ENCODE measurements at places on chromosomes 6 and 20.
A peak's percentile ranks its signal among the peaks of the same experiment; 100 is the strongest.

GRCh38 chr6:118187568-118188164 lies 280.6 kb downstream of the SLC35F1 start:
- DNase-seq = no peak

DNA sequence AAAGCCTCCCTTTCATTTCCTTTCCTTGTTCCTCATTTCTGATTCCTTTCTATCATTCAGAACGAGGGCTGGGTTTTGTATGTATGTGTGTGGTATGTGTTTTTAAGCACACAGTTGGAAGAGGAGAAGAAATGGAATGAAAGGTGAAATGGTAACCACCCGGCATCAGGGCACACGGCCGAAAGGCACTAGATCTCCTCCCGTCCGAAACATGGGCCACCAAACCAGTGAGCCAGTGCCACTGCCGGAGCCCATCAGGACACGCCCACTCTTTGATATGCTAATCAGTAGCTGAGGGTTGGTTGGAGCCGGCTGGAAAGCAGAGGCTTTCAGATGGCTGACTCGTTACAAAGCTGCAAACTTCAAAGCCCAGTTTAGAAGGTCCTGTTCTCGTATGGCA lies 228.6 kb upstream of the JARID2 start:
- DNase-seq = no peak

DNA sequence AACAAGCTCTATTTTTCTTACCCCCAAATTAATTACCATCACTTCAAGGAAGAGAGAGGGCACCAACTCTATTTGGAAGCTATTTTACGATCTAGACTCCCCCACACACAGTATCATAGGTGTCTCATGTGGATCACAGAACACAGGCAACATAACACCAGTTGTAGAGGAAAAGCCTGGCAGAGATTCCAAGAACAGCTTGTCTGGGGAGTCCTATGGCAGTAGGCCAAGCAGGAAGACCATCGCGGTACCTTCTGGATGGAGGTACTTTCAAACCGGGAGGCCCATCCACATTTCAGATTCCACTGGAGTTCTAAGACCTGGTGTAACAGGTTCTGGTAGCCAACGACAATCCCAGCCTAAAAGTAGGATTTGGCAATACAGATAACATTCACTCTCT lies 37.6 kb upstream of the SPDEF start:
- no peak for DNase-seq

DNA sequence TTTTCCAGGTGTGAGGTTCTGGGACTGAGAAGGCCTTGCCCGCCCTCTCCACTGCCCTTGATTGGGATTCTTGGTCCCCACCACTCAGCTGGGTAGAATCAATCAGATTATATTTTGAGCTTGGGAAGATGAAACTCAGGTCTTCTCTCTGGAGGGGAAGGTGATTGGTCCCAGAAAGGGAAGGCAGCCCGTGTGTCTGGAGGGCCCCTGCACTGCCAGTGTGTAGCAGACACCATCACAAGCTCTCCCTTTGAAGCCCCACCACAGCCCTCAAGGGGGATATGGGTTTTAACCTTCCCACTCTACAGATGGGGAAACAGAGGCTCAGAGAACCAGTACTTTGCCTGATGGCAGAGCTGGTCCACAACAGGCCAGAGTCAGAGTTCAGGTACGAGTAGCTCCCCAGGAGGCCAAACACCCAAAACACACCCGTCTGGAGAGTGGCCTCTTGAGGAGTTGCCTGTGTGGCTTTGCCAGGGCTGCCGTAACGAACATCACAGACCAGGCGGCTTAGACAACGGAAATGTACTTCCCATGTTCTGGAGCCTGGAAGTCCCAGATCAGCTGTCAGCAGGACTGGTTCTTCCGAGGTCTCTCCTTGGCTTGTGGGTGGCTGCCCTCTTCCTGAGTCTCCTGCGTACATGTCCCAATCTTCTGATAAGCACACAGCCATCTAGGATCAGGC lies 205.6 kb downstream of the SYNDIG1 start:
- DNase-seq = no peak

DNA sequence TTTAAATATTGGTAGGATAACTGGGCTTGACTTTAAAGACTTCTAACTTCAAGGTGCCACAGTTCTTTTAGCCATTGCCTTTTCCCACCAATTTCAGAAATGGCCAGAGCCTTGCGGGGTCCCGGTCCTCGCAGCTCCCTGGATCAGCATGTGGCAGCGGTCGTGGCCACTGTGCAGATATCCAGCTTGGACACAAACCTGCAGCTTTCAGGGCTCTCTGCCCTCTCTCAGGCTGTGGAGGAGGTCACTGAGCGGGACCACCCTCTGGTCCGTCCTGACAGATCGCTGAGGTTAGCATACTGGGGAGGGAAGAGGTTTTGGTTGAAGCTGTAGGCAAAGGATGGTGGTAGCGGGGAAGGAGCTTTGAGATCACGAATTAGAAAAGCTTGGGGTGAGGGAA lies 6.4 kb downstream of the CUL9 start:
- no peak for DNase-seq

- DNase-seq = no peak
Observed at GRCh38 chr6:2249126-2249525, 3.7 kb upstream of the GMDS start.

GRCh38 chr6:2839982-2840748 lies 1.5 kb downstream of the SERPINB1 start:
- DNase-seq = no peak

- DNase-seq = no peak
Observed at GRCh38 chr6:106397431-106397830, 36.9 kb downstream of the CRYBG1 start.

DNA sequence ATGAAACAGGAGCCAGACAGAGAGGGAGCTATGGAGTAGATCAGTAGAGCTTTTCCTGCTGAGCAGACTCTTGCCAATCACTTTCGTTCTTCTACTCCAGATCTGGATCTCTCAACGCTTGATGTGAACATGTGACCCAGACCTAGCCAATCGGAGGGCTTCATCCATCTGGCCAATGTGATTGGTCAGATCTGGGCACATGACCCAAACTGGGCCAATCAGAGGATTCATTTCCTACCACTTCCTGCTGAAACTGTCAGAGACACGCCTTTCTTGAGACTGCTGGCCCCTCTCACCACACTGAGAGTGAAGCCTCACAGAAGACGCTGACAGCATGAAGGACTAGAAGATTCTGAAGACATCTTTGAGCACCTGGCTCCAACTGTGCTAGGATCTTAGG lies 44.2 kb upstream of the ZMYND8 start:
- DNase-seq = no peak

DNA sequence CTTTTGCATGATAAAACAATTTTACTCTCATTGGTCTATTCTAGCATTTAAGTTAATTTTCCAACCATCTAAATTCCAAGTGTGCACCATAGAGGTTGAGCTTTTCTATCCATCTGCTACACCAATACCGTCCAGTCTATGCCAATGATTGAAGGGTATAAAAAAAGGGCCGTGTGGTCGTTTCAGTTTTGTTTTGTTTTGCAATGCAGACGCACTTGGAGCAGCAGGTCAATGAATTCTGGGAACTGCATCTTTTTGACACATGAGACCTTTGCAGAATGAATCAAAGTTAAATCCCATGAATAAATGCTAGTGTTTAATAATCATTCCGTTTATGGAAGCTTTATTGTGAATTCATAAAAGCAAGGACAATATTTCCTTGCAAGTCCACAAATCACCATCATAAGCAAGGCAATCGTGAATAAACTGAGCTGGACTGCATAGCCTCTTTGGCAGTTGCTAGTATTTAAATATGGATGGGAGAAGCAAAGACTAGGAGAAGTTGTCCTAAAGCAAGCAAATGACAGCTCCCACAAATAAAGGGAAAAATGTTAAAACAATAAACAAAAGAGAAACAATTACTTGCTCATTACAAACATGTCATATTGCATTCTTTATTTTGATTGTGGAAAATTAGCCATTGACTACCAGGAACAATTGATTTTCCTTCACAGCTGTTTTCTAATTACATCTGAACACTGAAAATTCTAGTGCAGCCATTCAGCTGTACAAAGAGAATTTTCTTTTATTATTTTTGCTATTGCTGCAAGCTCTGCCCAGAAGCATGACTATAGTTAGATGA lies 649.7 kb upstream of the GJE1 start:
- no peak for DNase-seq

DNA sequence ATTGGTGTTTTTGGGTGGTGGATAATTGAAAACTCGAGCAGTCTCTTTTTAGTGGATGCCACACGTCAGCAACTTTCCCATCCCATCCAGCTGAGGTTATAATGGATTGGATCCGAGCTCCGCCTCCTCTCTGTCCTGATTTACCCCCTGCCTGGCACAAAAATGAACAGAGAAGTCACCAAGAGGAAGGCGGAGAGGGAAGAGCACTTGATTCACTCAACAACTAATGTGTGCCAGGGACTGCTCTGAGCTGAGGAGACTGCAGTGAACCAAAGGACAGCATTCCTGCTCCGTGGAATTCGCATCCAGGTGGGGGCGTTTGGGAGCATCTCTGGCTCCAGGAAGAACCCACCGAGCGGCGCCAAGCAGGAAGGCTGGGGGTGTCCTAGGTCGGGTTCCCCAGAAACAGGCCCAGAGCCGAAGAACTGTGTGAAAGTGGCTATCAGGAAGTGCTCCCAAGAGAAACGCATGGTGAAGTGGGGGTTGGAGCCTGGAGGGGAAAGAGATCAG lies 95.8 kb upstream of the NAA20 start:
- no peak for DNase-seq

- DNase-seq = no peak
Observed at GRCh38 chr6:26295691-26296555, 69.1 kb upstream of the BTN3A2 start.

GRCh38 chr6:35141007-35141655 lies at the start of gene TCP11:
Gene TCP11, minus strand, starts transcription at chr6:35141339. Its CDS starts 469 bp downstream, at chr6:35140870.
- peak; percentile 8 for DNase-seq

DNA sequence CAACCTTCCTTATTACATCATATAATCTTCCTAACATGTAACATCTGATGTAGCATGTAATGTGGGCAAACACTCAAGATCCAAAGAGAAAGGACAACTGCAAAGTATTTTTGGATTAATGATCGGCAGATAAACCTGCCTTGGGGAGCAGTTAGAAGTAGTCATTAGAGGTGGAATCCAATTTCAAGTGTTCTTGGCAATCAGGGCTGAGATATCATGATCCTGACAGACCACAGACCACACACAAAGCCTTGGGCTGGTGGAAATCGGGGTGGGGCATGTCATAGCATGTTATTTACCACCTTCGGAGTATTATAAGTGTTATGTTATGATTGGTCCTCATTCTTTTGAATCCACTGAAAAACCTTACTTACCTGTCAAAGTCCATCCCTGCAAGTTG lies 16.3 kb downstream of the NCOA5 start:
- no peak for DNase-seq

- no peak for DNase-seq
Observed at GRCh38 chr6:142721215-142721920, 223.6 kb downstream of the HIVEP2 start.

GRCh38 chr6:106083618-106084017 lies 2.5 kb upstream of the PRDM1 start:
- DNase-seq = no peak

GRCh38 chr6:96913621-96914020 lies 10.9 kb upstream of the KLHL32 start:
- DNase-seq = no peak

- DNase-seq = no peak
Observed at GRCh38 chr6:108565091-108565766, 4.5 kb downstream of the FOXO3 start.

DNA sequence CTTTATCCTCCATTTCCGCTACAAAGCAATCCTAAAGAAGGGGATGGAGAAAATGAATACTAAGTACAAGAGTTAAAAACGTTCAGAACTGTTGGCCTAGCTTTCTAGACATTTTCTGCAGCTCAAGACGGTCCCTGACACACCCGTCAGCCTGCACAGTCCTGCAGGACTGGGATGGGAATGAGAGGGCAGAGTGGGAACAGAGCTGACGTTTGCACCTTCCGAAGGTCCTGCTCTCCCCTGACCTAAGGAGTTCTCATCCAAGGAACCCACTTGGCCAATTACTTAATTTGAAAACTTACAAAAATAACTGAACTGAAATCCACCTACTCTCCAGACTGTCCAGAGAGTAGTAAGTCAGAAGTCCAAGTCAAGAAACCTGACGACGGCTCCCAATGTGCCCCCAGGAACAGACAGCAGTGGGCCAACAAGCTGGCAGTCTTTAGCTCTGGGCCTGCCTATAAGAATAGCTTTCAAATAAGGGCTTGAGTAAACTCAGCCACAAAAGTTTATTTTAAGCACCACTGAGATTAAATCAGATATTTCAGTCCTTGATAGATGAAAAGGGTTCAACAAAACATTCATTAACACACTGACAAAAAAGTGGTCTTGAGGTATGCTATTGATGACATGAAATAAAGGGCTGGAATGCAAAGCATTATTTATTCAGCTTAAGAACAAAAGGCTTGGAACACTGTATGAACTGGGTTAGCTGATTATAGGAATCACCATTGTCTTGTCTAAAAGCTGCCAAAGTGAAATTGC lies 76.8 kb downstream of the CNKSR3 start:
- no peak for DNase-seq

DNA sequence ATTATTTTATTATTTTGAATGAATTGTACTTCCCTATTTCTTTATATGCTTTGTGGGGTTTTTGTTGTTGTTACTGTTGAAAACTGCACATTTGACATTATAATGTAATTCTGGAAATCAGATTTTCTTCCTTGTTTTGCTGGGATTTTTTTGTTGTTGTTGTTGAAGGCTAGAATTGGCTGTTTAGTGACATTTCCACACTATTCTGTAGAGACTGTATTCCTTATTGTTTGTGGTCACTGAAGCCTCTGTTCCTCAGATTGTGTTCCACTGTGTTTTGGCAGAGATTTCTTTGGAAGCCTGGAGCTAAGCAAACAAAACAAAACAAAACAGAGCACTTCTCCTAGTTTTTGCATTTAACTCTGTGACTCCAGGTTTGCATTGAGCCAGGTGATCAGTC lies 52.9 kb downstream of the CDYL start:
- DNase-seq = no peak

GRCh38 chr6:23077772-23078171 lies 508.4 kb downstream of the HDGFL1 start:
- DNase-seq = no peak

DNA sequence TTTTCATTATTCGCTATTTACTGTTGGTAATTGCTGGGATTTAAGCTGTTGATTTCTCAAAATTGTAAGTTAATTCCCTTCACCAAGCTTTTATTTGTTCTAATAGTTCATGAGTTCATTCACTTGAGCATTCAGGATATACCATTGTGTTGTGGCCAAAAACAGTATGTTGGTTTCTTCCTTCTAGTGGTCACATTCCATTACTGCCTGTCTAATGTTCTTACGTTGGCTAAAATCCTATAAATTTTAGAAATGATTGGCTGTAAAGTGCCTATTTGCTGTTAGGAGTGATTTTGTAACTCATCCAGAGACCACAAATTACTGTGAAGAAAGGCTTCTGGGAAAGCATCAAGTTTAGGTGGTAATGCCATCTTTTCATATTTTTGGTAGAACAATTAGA lies 76.3 kb downstream of the FARS2 start:
- DNase-seq = no peak
